ENCODE measurements at places on chromosomes 3 and 15.

DNA sequence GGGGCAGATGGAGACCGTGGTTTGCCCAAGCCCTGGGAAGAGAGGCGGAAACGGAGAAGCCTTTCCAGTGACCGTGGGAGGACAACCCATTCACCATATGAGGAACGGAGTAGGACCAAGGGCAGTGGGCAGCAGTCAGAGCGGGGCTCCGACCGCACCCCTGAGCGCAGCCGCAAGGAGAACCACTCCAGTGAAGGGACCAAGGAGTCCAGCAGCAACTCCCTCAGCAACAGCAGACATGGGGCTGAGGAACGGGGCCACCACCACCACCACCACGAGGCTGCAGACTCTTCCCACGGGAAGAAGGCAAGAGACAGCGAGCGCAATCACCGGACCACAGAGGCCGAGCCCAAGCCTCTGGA lies 2.0 kb downstream of the RBM15B start:
- no peak for DNase-seq

- no peak for DNase-seq
Measured at GRCh38 chr3:88038566-88038965, 20.2 kb downstream of the CGGBP1 start.

- no peak for DNase-seq
Measured at GRCh38 chr15:69991551-69991980, 106.2 kb downstream of the TLE3 start.

DNA sequence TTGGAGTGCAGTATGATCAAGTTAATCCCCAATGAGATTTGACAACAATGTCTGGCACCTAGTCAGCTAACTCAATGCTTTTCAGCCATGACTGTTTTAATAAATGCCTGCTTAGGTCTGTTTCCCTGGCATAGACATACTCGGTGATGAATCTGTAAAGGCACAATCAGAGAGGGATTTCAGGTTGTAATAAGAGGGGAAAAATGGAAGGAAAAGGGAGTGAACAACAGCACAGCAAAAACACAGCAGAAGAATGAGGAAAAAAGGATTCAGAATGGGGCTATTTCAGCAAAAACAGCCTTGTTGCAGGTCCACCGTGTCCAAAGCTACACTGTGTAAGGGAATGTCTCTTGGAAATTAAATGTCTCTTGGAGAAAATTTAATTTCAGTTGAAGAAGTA lies 19.3 kb upstream of the CHD2 start:
- no peak for DNase-seq

GRCh38 chr15:60883691-60884640 lies 345.1 kb downstream of the RORA start:
- DNase-seq = no peak

- no peak for DNase-seq
Measured at GRCh38 chr15:57741089-57741488, 34.6 kb downstream of the POLR2M start.

DNA sequence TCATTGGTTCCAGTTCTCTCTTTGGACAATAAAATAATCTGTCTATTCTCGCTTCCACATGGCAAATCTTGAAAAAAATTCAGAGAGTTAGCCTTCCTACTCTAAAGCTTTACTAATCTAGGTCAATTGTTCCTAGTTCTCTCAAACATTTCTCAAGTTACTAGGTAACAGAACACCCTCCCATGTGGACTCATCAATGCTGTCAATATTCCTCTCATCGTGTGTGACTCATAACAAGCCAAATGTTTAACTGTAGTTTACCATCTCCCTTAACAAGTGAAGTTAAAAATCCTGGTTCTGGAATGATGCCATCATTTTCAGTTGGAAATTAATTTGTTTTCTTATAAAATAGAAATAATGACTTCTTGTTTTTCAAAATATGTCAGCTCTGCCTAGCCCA lies 438.6 kb downstream of the ROBO1 start:
- DNase-seq = no peak

DNA sequence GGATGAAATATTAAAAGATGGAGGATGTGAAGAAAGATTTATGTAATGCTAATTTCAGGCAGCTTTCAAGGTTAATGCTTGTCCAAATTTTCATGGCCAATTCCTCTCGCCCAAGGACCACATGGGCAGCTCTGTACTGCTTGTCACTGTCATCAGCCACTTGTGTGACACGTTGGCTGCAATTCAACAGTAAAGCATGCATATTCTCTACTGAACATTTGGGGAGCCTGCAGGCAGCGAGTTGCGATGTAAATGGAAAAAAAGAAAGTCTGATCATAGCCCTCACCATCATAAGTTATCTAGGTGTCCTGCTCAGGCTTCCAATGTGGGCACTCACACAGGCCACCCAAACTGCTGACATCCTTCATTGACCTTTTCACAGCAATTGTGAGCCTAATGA lies 1026.8 kb upstream of the NR2F2 start:
- no peak for DNase-seq

- DNase-seq = no peak
Measured at GRCh38 chr3:15809313-15809712, 11.5 kb upstream of the ANKRD28 start.

DNA sequence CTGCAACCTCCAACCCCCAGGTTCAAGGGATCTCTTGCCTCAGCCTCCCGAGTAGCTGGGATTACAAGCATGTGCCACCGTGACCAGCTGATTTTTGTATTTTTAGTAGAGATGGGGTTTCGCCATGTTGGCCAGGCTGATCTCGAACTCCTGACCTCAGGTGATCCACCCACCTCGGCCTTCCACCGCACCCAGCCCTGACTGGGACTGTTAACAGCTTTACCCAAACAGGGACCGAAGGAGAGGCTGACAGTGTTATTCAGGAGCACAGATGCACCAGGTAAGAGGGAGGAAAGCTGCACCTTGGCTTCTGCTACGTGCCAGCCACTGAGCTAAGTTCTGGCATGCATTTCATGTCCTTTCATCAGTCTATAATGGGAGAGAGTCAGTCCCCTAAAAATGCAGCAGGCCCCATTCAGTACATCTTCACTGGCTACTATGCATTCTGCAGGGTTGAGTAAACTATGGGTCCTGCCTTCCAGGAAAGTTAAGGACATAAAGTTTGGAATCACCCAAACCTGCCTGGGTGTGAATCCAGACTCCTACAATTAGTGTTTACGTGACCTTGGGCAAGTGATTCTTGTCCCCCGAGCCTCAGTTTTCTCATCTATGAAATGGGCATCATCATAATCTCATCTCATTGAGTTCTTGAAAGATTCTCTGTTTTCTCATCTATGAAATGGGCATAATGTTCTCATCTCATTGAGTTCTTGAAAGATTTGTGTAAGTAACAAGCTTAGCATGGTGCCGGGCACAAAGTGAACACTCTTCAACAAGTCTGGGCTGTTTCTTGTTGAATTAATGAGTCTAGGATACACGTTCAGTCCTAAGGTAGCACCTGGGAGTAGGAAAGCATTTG lies 82.2 kb downstream of the CPN2 start:
- DNase-seq = no peak

- no peak for DNase-seq
Measured at GRCh38 chr3:28136607-28137216, 104.7 kb upstream of the CMC1 start.

DNA sequence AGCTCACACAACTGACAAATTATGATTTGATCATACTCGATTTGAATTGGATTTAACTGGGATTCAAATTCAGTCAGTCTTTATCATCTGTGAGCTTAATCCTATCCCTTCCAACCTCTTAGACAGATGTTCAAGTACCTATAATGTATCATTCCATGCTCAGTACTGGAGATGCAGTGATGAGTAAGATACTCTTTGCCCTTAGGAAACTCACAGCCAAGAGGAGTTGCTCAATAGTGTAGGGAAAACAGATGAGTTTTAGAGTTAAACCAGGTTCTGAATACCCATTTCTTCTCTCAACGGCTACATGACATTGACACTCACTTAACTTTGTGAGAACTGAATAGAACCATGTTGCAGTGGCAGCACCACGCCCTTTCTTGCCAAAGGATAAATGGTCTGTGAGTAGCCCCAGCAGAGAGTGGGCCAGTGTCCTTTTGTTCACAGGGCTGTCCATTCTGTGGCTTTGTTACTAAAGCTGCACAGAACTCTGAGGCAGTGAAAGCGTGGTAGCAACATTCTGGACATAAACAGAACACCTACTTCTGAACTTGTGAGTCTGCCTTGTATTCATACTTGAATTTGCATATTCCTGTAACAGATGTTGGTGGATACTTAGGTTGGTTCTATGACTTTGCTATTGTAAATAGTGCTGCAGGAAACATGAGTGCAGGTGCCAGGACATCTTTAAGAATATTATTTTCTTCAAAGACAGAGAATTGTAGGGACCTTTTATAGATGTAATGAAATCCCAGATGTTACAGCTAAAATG lies 91.6 kb downstream of the RASA2 start:
- no peak for DNase-seq

DNA sequence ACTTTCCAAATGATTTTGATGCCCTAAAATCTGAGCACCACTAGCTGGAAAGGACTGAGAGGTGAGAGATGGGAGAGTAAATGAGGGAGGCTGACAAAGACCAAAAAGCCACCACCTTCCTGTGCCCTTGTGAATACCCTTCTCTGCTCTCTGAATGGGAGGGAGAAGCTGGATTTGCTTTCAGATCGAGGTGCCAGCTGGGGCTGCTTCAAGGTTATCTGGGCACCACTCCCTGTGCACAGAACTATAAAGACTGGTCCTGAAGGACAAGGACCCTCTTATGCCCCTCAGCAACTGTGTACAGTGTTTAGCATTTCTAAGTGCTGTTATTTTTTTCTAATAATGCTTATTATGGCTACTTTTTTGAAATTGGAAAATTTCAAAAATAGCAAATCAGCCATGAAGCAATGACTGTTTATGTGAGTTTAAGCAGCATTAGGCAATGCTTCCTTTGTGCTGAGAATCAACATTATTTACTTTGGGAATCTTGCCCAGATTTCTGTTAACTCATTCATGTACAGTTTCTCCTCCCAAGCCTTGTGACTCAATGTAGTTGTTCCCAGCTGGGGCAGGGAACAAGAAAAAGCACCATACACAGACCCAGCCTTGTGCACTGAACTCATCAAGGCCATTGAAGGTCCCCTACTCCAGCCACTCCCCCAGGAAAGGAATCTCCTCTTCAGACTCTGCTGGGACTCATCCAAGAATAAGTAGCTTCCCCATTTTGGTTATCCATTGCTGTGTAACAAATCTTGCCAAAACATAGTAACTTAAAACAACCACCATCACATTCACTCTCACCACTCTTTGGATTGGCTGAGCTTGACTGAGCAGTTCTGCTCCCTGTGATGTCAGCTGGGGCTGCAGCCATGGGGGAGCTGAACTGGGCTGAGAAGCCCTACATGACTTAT lies 37.3 kb upstream of the CDV3 start:
- no peak for DNase-seq
